ENCODE measurements at places on chromosomes 7 and 10.
A peak's percentile ranks its signal among the peaks of the same experiment; 100 is the strongest.

GRCh38 chr10:26217396-26218086, 967 bp downstream of the GAD2 start:
- no peak for DNase-seq

GRCh38 chr10:28644647-28645046, 32.7 kb upstream of the BAMBI start:
- DNase-seq, result no peak

- DNase-seq, result no peak
Measured at GRCh38 chr7:132386201-132386681, 190.0 kb downstream of the PLXNA4 start.

DNA sequence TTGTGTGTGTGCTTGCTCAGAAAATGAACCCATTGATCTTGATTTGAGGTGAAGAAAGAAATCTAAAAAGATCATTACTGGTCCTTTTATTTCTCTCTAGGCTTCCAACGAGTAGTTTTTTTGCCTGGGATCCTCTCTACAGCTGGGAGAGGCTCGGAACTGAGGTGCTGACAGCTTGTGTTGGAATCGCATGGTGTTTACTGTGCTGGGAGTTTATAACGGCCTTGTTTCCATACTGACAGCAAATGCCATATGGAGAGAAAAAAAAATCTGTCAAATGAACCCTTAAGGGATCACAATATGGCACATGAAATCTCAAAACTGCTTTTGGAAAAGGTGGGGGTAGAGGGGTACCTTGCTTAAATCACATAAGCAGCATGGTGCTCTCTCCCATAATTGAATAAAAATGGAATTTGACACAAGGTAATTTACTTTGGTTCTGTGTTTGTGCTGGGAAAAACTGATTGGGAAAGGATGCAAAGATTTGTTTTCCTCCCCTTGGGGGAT, 165.0 kb downstream of the RGS10 start:
- DNase-seq, result no peak

DNA sequence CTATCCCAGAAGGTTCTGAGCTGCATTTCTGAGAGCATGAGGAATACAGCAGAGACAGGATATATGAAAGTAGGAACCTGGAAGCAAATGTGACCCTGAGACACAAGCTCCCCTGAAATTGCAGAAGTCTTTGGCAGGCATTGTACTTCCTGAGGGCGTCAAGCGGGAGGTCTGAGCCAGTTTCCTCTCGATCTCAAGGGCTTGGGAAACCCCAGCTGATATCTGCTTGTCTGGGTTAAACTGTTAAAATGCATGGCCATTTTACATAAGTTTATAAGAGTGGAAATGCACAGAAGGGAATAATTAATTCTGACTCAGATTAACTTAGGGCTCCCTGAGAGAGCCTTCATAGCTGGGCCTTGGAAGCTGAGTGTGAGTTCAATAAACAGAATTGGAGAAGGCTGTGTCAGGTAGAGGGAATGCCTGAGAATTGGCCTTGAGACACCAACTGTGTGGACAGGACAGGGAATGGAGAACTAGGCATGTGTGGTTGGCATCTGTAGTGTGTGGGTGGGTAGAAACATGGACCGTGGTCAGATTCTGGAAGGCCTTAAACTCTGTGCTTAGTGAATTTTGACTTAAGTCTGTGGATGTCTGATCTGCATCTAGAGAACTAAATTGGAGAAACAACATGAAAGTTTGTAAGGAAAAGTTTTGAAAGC, 53.3 kb downstream of the WIPF3 start:
- DNase-seq, result no peak

DNA sequence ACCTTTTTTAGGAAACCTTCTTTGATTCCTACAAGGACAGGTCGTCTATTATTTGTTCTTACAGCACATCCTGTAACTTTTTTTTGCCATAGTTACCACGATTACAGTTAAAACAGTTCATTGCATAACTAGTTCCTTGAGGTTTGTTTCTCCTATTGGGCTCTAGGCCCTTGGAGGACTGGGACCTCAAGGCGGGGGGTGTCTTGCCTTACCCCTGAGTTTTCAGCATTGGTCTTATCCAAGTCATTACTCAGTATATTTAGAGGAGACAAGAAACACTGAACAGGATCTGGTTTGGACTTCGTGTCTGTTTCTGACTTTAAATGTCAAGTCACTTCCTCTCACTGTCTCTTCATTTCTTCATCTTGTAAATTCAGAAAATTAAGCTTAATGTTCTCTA, 369.8 kb downstream of the SDK1 start:
- no peak for DNase-seq

- no peak for DNase-seq
Measured at GRCh38 chr10:69057261-69057950, 30.5 kb upstream of the SRGN start.

GRCh38 chr10:14758994-14759664, 15.6 kb downstream of the FAM107B start:
- DNase-seq, result peak; percentile 4

- no peak for DNase-seq
Measured at GRCh38 chr7:152751449-152752141, 8.0 kb upstream of the ACTR3B start.

DNA sequence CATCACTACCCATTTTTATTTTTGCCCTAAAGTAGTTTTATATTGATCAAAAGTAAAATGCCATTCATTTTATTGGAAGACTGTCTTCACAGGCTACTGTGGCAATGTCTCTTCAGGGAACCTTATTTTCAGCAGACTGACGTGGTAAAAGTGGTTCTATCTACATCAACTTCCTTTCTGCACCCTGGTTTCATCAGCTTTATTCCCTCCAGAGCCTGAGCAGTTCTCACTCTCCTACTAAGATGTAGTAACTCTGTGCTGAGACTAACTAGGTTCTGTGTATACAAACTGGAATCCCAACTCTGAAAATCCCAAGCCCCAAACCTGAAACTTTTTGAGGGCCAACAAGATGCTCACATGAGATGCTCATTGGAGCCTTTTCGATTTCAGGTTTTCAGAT, 155.3 kb downstream of the SFMBT2 start:
- no peak for DNase-seq

DNA sequence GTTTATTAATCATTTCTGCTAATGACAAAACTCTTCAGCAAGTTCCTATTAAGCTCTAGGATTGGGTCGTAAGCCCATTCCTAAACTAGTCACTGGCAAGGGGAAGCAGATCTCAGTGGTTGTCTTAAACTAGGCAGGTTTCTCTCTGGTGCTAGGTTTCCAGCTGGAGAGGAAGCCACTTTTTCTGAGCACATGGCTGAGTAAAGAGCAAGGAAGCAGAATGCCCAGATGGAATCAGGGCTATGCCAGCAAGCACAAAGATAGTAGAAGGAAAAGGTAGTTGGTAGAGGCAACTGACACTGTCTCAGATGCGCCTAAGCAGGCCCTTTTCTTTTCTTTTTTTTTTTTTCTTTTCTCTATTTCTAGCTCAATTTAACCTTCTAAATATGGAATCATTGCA, 224.9 kb downstream of the EXOC4 start:
- DNase-seq, result no peak

- peak; percentile 27 for DNase-seq
Measured at GRCh38 chr10:71697938-71698709, 21.5 kb downstream of the C10orf105 start.

DNA sequence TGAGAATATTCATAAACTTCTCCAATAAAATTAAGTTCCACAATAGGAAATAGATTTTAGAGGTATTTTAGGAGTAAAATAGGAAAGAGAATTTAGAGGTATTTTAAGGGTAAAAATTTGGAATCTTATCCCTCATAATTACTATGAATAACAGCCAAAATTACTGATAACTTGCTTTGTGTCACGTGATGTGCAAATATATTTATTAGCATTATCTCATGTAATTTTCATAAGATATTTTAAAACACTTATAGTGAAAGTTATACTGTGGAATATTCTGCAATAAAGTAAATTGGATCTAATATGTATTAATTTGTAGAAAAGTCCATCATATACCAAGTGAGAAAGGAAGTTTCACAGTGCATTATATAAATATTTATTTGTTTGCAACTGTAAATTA, 64.2 kb upstream of the VWDE start:
- no peak for DNase-seq

GRCh38 chr7:152643979-152644559, 31.9 kb downstream of the XRCC2 start:
- DNase-seq, result no peak

DNA sequence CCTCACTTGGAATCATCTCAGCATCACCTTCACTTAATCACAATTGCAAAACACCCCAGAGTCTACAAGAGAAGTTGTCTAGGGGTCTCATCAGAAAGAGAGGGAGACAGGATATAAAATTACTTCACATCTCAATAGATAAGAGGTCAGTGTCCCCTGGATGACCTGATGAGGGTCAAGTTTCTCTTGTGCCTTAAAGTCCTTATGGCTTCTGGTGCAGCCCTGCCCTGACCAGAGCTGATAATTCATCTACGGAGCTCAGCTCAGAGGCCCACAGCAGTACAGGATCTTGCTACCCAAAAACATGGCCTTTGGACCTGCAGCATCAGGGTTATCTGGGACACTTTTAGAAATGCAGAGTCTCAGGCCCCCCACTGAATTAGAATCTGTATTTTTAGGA, 111.1 kb upstream of the GLI3 start:
- DNase-seq, result no peak

DNA sequence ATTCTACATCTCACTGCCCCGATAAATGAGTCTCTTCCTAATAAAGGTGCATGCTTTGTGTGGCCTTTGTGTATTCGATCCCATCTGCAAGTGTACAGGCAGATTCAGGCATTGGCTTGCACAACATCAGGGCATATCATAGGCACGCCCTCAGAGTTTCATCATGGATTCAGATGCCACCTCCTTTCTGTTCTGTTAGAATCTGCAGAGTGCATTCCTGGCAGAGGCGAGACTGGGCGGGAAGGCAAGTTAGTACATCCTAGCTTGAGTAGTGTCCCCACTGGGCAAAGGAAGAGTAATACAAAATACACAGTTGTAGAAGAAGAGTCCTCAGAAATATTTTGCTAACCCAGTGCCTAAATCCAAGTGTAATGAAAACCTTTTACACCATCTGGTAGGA, 346.5 kb upstream of the GALNT17 start:
- DNase-seq, result no peak

GRCh38 chr10:6583447-6583846, 3.4 kb upstream of the PRKCQ start:
- peak; percentile 79 for DNase-seq

DNA sequence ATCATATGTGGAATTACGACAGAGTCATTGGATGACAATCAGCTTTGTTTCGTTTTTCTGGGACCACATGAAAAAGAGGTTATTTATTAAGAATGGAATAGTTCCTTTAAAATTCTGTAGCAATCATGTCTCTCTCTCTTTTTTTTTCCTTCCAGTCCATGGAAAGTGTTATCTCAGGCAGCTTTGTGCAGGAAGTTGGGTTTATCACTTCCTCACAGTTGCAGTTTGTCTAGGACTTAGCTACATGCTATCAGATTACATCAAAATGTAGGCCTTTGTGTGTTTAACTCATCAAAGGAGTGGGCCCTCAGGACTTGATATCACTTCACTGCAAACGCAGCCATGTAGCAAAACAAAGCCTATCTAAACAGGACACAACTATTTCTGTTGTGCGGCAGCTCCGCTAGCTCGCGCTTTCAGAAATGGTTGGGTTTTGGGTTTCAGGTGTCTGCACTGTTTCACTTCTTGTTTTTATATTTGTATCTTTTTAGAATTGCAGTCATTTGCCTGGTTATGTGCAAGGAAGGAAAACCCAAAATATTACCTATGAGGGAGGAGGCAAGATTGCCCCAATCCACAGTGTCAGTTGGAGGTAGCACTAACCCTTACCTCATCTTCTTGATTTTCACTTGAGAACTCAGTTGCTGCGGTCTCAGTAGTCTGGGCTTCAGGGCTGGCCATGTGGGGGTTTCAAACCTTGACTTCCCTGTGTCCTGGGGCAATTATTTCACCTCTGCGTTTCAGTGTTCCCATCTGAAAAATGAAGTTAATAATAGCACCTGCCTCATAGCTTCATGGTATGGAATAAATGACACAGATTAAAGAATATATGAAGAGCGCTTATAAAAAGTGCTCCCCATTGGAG, 66.7 kb downstream of the HHEX start:
- no peak for DNase-seq

DNA sequence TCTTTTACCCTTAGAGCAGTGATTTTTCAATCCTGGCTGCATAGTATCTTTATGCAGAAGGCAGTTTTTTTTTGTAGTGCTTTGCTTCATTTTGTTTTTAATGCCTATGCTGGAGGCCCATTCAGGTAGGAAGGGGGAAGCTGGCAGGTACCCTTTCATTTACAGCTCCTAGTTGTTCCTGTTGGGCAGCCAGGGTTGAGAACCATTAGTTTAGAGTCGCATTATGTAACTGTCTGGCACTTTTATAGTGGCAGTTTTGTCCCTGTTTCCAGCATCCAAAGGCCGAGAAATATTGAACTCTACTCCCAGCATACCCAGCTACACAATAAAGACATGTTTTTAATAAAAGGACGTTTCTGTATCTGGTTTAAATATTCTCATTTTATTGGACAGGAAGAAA, 110.6 kb downstream of the CCDC3 start:
- no peak for DNase-seq

GRCh38 chr7:1227814-1228544, 4.7 kb upstream of the UNCX start:
- DNase-seq, result no peak

Measured in CD4-positive, alpha-beta T cell treated with Interleukin-6 at 100 ng/mL for 8 hours (primary cell).